GM20000 (cell line): ENCODE measurements at places on chromosomes 6 and 20.
A peak's percentile ranks its signal among the peaks of the same experiment; 100 is the strongest.

GRCh38 chr6:54710456-54710855 is 136.1 kb upstream of the FAM83B start:
- no peak for DNase-seq

DNA sequence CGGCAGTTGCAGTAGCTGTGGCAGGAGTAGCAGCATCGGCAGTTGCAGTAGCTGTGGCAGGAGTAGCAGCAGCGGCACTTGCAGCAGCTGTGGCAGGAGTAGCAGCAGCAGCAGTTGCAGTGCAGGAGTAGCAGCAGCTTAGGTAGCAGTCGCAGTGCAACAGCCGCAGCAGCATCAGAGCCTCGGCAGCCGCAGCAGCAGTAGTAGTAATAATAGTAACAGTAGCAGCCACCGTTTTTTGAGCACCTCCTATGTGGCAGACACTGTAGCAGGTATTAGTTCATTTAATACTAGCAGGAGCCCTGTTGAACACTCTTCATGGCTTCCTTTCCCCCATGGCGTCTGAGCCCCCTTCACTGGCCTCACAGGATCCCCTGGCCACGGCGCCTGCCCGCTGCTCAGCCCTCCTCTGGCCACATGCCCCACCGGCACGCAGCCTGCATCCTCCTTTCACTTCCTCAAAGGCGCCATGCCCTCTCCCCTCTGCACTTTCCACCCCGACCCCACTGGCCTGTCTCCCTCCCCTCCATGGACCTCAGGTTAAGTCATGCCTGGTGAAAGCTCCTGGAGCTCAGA is 19.1 kb upstream of the IRF4 start:
- DNase-seq: no peak

DNA sequence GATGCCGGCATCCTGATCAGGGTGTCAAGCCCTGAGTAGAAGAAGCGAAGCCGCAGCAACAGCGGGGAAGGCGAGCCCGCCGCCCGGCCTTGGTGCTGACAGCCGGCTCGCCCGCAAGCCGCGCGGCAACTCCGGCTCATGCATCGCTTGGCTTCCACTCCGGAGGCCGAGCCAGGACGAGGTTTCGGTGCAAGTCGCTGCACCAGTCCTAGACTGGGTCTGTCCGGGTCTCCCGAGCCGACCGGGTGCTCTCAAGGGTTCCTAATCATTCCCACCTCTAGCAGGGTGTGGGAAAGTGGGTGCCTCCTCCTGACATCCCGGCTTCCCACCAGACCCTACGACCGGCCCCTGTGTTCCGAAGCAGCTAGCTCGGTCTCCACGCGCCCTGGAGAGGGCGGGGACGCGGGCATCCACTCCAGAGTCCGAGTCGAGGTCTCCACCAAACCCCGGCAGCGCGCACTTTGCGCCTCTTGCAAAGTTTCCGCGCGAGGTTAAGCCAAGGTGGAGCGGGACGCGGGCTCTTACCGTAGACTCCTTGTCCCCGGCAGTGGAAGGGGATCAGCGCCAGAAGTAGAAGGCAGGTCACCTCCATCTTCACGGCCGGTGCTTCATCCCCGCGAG is 1.4 kb downstream of the MDGA1 start:
- peak; percentile 57 for DNase-seq

GRCh38 chr20:38536310-38536709 is 44.7 kb upstream of the ADIG start:
- no peak for DNase-seq

- DNase-seq: no peak
Measured at GRCh38 chr6:118864341-118865099, 29.4 kb upstream of the ASF1A start.

GRCh38 chr6:155543166-155543847 is 87.7 kb upstream of the NOX3 start:
- no peak for DNase-seq

DNA sequence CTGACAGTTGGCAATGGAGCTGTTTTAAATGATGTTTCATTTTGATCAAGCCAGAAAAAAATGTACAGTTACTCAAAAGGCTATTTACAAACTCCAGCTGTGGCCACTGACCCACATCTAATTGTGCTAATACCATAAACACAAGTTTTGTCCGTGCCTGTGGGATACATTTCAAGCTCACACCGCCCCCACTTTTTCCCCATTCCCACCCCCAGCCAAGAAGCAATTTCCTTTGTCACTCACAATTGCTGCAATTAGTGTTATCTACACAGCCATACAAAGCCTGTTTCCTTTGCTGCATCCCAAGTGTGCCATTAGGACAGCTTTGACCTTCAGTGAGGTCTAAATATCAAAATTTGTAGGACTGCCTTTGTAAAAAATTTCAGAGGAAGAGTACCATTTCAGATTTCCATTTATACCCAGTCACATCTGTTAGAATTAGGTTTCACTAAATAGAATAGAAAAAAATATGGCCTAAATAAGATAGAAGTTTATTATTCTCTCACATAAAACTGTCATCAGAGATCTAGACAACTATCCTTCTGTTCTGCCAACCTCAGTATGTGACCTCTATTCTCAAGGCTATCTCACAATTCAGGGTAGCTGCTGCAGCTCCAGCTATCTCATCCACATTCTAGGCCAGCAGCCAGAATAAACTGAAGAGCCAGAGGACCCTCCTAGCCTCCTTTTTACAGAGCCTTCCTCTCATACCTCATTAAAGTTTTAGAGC is 202.6 kb downstream of the NFATC2 start:
- no peak for DNase-seq

- no peak for DNase-seq
Measured at GRCh38 chr20:38228436-38228835, 32.1 kb downstream of the KIAA1755 start.

DNA sequence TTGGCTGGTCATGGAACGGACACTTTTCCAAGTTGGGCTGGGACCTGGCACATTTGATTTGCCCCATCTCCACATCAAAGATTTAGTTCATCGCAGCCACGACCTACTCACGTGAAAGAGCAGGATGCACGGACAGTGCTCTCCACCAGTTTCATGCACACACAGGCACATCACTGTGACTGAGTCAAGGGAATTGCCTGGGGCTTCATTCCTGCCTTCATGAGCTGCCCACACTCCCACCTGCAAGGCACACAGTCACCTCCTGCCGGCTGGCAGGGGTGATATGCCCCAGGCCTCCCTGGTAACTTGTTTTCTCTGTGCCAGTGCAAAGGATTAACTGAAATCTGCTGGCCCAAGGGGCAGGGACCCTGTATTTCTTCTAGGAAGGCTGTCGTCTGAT is 23.3 kb upstream of the CST1 start:
- DNase-seq: no peak

- DNase-seq: no peak
Measured at GRCh38 chr6:122780114-122780513, 598 bp downstream of the FABP7 start.

DNA sequence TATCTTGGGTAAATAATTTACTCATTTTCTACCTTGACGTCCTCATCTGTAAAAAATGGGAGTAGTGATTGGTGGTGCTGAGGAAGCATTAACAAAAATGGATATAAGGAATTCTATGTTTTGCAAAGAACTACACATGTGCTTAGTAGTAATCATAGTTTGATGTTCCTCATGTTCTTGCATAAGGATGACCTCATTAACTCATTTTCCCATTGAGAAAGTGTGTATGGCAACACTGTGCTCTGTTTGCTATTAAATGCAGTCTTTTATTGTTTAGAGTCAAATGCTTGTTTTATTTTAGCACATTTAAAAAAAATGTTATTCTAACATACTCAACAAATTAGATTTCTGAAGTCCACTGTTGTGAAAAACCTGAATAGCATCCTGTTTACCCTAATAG is 211.2 kb upstream of the RSPO3 start:
- no peak for DNase-seq

GRCh38 chr20:35994994-35995453 is 26.6 kb downstream of the CNBD2 start:
- DNase-seq: peak; percentile 85

GRCh38 chr6:40950986-40951698 is 87.9 kb downstream of the UNC5CL start:
- DNase-seq: no peak

DNA sequence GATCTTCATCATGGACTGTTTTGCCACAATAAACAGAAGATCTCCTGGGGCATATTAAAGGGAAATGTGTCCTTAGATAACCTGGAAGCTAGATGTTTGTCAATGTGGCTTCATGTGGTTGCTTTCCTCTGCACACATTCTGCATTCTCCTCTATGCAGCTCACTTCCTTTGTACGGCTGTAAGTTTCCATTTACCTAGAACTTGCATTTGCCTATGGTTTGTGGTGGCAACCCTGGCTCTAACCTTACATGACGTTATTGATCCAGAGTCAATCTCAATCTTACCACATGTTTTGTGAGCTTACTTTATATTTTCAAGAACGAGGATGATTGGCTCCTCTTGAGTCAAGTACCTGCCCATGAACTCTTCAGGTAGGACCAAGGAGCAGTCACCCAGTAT is 863.1 kb downstream of the MAFB start:
- DNase-seq: peak; percentile 20

DNA sequence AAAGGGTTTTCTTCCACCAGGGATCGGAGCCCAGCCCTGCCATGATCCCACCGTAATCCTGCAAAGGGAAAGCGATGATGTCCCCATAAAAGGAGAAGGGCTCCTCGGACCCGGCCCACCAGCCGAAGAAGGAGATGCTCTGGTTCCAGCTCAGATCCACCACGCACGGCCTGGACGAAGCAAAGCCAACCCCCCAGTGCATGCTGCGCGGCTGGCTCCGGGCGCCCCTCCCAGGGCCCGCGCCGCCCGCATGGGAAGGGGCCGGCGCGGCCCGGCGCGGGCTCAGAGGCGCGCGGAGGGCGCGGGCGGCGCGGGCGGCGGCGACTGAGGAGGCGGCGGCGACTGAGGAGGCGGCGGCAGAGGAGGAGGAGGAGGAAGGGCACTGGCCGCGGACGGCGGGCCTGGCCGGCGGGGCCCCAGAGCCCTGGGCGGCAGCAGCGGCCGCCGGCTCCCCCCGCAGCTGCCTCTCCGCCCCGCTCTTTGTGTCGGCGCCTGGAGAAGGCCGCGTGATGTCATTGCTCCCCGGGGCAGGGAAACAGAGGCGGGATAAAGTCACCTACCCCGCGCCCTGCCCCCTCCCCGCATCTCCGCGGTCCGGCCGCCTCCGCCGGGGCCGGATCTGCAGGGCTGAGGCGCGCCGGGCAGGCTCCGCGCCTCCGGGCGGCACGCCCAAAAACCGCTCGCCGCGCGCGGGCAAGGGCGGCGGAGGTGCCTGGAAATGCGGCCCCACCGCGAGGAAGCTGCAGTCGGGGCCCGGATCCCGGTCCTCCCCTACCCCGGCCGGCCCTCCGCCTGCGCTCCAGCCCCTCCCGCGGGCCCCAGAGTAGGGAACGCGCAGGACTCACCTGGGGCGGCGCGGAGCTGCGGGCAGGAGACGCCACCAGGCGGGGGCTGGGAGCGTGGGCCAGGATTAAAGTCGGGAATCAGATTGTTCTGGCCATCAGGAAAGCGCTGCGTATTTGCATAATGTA is at the start of gene FAXC:
TSS of gene FAXC (minus strand) at position 504 of the 971 bp plus-strand sequence. CDS start at position 202, 302 bp downstream.
- peak; percentile 63 for DNase-seq

- DNase-seq: no peak
Measured at GRCh38 chr6:5657684-5658430, 348.9 kb downstream of the NRN1 start.

- no peak for DNase-seq
Measured at GRCh38 chr20:51493346-51493791, 49.1 kb downstream of the NFATC2 start.

DNA sequence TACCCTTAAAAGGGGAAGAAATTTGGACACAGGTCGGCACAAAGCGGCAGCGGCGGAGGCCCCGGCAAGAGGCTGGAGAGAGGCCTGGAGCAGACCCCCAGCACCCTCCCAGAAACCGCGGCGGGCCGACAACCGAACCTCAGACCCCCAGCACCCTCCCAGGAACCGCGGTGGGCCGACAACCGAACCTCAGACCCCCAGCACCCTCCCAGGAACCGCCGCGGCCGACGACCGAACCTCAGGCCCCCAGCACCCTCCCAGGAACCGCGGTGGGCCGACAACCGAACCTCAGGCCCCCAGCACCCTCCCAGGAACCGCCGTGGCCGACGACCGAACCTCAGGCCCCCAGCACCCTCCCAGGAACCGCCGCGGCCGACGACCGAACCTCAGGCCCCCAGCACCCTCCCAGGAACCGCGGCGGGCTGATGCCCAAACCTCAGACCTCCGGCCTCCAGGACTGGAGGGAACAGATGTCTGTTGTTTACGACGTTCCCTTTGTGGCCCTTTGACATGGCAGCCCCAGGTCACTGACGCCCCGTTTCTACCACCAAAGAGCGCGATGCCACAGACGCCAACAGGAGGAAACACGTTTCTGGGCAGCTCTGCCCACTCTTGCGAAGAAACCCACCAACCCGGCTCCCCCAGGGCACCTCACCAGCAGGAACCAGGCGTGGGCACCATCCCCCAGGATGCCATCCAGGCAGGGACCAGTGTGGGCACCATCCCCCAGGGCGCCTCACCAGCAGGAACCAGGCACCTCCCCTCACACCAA is 28.4 kb downstream of the ZBTB46 start:
- no peak for DNase-seq

- DNase-seq: peak; percentile 32
Measured at GRCh38 chr20:7980332-7981046, 39.1 kb downstream of the TMX4 start.

- DNase-seq: no peak
Measured at GRCh38 chr20:38117205-38117604, 47.9 kb downstream of the TGM2 start.

GRCh38 chr6:138038142-138038870 is 68.9 kb downstream of the PERP start:
- DNase-seq: peak; percentile 21

DNA sequence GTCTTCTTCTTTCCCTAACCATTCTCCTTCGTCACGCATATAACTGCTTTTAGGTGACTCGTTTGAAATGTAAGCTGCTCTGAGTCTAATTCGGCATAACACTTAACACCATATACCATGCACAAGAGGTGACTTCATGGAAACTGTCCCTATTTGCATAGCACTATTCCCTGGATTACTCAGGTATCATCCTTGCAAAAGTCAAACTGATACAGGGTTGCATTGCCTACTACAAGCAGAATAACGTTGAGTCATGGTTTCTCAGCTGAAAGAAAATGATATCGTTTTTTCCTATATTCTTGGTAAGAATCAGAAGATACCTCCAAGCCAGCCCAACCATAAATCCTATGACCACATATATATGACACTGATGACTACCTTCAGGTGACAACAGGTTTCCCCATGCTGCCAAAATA is 227.5 kb downstream of the ATXN1 start:
- DNase-seq: no peak

GRCh38 chr20:1209447-1210387 is 6.5 kb downstream of the C20orf202 start:
- DNase-seq: no peak

GRCh38 chr6:37643851-37644672 is 53.6 kb downstream of the MDGA1 start:
- DNase-seq: no peak

DNA sequence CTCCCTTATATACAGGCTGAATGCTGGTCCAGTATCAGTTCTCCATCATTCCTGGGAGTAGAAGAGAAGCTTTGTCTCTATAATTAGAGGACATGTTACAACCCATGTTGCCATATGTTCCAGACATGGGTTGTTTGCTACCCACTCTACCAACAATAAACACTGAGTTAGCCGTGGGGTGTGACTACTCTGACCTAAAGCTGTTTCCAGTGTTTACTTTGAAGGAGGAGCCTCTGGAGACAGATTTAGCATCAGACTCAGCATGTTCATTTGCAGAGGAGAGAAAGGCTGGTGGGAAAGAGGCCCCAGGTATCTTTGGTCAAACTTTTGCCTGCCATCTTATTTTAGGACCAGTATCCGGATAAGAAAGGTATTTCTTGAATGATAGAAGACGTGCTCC is 157.9 kb upstream of the SNX9 start:
- no peak for DNase-seq
